Stimulated activated CD8-positive, alpha-beta memory T cell treated with anti-CD3 and anti-CD28 coated beads, Interleukin-2, amount 100 ng/mL, for 1 hour (primary cell): ENCODE measurements at places on chromosomes 3 and 15.
A peak's percentile ranks its signal among the peaks of the same experiment; 100 is the strongest.

GRCh38 chr3:170356596-170357175 is 829 bp upstream of the SKIL start:
- peak; percentile 39 for DNase-seq

- no peak for DNase-seq
Measured at GRCh38 chr3:128151758-128152274, 1.5 kb upstream of the EEFSEC start.

- DNase-seq, result no peak
Measured at GRCh38 chr3:82261637-82262036, 500.2 kb upstream of the GBE1 start.

- no peak for DNase-seq
Measured at GRCh38 chr15:76393614-76394013, 57.0 kb downstream of the ISL2 start.

GRCh38 chr15:99124641-99125040 is 19.8 kb downstream of the SYNM start:
- DNase-seq, result no peak

- no peak for DNase-seq
Measured at GRCh38 chr3:170232266-170232665, 10.0 kb downstream of the PRKCI start.

GRCh38 chr15:88004399-88004798 is 252.1 kb downstream of the NTRK3 start:
- DNase-seq, result no peak

- no peak for DNase-seq
Measured at GRCh38 chr15:75884041-75884440, 19.6 kb upstream of the FBXO22 start.

- DNase-seq, result no peak
Measured at GRCh38 chr3:197680955-197681521, 55.7 kb downstream of the RUBCN start.

DNA sequence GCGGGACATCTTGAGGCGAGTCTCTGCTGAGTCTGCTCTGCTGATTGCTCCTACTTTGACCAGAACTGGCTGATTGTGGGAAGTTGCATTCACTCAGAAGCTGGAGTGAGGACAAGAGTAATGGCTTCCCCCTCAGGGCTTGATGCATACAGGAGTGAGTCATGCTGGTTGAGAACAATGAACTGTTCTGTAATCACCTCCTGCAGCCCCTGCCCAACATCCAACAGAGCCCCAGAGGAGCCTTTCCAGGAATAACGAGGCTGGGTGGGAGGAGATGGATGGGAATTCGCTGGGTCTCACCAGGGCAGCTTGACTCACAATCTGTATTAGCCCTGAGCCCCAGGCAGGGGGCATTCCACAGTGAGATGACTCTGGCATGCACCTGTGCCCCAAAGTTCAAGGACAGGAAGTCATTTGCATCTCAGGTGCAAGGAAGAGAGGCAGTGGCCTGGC is 85.0 kb downstream of the RAB11A start:
- no peak for DNase-seq

DNA sequence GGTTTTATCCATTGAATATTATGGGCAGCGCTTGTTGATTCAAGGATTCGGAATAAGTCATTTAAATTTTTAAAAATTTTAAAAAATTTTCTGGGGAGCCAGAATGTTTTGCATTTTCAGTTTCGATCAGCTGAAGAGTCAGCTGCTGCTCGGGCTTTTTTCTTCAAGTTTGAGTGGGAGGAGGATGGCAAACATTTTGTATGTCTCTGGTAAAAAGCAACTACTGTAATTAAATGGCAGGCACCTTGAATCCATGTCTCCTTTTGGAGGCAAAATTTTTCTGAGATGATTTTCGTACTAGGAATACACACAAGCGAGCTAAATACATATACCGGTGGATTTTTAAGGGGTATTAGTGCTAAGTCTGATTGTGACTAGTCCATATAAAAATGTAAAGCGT is 612 bp downstream of the C3orf38 start:
- no peak for DNase-seq

- no peak for DNase-seq
Measured at GRCh38 chr15:62488387-62488786, 323.3 kb upstream of the C2CD4B start.

DNA sequence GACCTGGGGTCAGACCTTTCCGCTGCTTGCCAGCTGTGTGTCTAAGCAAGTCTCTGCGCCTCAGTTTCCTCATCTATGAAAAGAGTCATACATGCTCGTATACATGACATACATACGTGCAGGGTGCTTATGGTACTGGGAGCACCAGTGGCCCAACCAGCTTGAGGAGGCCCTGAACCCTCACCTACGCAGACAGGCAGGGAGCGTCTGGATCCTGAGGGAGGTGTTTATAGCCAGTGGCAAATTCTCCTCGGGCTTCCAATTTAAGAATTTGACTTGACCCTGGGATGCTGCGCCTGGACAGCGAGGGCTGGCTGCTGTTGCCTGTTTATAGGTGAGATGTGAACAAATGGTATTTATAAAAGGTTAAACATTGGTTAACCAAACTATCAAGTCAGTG is 17.7 kb upstream of the FGD5 start:
- DNase-seq, result no peak

DNA sequence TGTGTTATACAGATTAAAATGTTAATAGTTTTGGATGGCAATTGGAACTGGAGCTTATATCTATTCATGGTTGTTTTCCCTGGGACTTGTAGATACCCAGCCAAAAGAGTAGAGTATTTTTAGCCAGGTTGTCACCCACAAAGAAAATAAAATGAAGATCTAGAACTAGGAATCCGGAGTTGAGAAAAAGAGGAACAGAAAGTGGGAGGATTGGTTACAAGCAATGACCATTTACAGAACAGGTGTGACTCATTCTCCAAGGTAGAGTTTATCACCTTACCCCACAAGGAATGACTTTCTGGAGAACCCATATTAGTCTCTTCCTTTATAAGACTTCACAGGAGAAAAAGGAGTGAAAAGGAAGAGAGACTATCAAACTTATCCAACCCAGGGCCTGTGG is 99.8 kb downstream of the TMEM108 start:
- no peak for DNase-seq

DNA sequence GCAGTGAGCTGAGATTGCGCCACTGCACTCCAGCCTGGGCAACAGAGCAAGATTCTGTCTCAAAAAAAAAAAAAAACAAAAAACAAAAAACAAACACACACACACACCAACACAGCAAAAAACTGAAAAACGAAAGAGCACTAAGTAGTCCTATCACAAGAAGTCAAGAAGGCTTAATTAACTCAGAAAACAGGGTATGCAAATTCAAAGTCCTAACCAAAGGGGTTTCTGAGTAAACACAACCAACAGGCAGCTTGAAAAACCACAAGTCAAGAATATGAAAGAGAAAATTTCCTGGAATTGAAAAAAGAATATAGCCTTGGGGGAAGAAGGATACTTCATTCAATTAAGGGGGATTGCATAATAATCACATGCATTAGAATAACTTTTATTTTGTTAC is 37.7 kb upstream of the PARP14 start:
- DNase-seq, result no peak

GRCh38 chr3:183281126-183281797 is 28.2 kb downstream of the B3GNT5 start:
- DNase-seq, result no peak

- no peak for DNase-seq
Measured at GRCh38 chr15:94477913-94478553, 246.7 kb downstream of the MCTP2 start.

DNA sequence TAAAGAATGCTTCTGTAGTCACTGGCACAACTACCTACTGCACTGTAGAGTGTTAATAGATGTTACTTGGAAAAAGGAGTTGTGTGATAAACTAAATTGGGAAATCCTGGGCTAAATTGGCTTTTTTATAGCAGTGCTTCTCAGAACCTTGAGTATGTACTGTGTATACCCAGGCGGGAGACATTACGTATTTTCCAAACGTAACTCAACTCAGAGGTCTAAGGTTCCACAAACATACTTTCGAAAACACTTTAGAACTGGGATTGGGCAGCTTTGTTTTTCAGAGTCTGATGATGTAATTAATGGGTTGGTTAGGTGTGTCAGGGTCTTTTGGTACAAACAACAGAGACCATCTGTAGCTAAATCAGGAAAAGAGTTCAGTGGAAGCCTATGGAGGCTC is 53.5 kb upstream of the CHST2 start:
- DNase-seq, result no peak

DNA sequence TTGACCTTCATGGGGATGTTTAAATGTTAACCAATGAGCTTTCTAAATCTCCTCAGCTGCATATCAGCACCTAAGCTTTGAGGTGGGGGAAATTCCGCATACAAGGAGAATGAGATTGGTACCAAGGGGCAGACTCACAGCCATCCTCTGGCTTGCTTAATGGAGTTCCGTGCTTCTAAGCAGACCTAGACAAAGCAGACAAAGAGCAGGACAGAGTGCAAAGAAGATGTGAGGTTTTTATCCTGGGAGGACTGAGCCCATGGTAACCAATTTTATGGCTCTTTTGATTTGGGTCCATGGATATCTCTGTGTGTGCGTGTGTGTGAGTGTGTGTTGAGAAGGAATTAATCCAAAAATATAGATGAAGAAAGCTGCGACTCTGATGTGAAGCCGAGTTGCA is 7.5 kb downstream of the TAFA4 start:
- no peak for DNase-seq

DNA sequence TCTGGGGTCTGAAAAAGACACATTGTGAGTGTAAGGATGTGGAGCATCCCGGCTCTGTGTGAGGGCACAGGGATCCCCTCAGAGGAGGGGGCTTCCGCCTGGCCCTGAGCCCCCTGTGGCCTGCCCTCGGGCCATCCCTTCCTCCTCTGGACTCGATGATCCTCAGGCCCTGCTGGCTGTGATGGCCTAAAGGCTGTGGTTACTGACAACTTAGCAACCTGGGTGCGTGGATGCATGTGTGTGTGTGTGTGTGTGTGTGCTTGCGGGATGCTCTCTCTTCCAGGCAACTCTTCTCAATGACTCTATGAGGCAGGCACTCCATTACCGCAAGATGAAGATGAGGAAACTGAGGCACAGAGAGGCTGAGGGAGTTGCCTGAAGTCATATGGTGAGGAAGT is 66.0 kb downstream of the ASB7 start:
- DNase-seq, result no peak

DNA sequence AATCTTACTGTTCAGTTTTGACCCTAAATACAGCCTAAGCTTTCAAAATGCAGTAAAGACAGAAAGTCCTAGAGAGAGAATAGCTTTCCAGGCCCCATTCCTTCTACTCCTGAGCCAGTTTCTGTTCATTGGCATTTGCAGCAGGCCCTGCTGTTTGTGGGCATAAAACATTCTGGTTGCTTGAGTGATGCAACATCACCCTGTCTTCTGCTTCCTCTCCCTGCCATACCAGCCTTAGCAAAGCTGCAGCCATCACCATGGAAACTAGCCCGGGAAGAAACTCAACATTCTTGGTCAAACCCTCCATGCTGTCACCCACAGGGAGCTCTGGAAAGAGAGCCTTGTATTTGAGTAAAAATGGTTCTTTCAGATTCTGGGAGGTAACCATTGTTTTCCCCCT is 325.7 kb downstream of the MAGI1 start:
- no peak for DNase-seq

GRCh38 chr15:101499863-101500713 is 10.6 kb upstream of the PCSK6 start:
- DNase-seq, result no peak

- DNase-seq, result peak; percentile 9
Measured at GRCh38 chr15:31977812-31978661, 52.3 kb upstream of the CHRNA7 start.

DNA sequence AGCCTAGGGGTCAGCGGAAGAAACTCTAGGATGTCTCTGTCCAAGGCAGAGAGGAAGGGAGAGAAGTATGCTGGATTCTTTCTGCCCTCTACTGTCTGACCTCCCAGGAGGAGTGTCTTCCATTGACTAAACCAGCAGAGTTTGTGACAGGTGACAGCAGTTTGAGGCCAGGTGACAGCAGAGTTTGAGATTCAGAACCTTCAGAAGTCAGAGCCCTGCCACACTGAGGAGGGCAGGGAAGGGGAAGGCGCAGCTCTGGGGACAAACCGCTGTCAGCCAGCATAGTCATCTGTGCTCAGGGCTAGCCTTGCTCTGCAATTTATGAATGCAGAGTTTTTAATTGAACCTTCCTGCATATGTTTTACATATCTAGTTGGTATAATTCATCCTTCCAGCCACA is 12.3 kb downstream of the NRROS start:
- DNase-seq, result no peak

GRCh38 chr3:107063351-107063750 is 313.9 kb upstream of the CCDC54 start:
- DNase-seq, result no peak

GRCh38 chr15:91142106-91142744 is 42.2 kb downstream of the SV2B start:
- no peak for DNase-seq

GRCh38 chr3:63977893-63978292 is 45.4 kb downstream of the PSMD6 start:
- DNase-seq, result no peak

DNA sequence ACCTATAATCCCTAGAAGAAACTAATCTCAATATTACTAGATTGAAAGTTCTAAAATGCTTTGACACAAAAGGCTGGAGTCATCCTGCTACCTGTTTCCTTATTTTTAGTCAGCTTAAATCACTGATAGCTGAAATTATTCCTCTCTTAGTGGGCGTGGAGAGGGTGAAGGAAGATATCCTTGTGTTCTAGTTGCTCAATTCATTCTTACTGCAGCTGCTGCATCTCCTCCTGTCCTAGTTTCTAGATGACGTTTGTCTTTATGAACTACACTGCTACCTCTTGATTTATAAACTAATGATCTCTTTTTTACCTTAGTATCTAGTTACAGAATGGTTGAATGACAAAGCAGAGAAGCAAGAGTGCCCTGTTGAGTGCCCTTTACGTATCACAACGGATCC is 50.7 kb downstream of the SETD5 start:
- no peak for DNase-seq

DNA sequence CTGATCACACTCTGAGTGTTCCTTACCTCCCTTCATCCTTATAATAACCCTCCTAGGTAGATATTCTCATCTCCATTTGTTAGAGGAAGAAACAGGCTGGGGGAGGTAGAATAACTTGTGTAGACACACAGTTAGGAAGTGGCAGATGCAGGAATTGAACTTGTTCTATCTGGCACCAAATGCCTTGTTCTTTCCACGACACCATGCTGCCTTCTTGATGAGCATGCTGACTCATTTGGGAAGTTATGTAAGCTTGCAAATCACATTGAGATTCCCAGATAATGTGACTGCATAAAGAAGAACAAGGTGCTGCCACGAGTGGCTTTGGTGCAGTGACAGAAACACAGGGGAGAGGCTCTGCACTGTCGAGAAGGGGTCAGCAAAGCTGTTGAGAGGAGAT is 27.5 kb upstream of the NDUFB4 start:
- DNase-seq, result no peak

- no peak for DNase-seq
Measured at GRCh38 chr15:72239652-72240051, 8.7 kb upstream of the PKM start.

GRCh38 chr3:56787258-56787775 is 14.4 kb downstream of the ARHGEF3 start:
- DNase-seq, result no peak

GRCh38 chr15:66951531-66952320 is 113.7 kb upstream of the SMAD3 start:
- no peak for DNase-seq
